Heart right ventricle (tissue), 16 donors: ENCODE measurements at places on chromosomes 12 and 14. TPM values are rescaled to one million over a fixed set of nuclear protein-coding genes. Genes with fewer than 3 reads are reported as not detected.

GRCh38 chr12:51924551-51925319 is 17.4 kb downstream of the ACVRL1 start:
- no peak for DNase-seq

DNA sequence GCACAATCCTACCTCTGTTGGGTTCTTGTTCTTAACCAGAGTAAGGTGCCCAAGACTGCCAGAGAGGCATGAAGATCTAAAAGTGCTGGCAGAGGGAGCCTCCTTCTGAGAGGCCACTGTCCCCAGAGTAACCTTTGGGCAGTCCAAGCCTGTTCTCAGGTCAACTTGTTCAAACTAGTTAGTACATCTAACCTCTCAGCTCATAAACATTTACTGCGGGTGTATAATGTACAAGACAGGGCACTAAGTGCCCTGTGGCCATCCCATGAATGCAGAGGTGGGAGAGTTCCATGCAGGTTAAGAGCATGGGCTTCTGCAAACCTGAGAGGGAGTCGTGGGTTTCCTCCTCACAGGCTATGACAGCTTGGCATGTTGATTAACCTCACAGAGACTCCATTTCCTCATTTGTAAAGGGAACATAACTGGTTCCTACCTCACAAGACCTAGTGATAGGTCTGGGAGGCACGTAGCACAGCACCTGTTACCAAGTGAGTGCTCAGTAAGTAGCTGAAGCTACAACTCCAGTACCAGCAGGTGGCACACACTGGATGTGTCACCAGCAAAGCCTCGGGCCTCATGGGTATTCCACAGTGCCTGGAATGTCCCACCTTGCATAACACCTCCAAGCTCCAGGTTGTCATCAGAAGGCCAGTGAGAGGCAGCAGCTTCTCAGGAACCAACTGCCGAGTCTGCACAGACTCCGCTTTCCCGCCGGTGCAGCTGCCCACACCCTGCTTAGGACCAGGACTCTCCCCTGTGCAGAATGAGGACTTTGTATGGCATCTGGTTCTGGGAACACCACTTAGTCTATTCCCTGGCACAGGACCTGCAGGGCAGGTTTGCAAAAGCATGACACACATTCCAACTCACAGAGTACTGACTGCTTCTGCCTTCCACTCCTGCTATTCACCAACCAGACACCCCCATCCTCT is 4.4 kb downstream of the VDR start:
- DNase-seq: no peak

The SERPINA3 gene
- 19.4 TPM for total RNA-seq

The POMT2 gene
- total RNA-seq: 10.5 TPM

The CYP27B1 gene
- not detected for total RNA-seq
